ENCODE measurements at places on chromosomes 12 and 14.

DNA sequence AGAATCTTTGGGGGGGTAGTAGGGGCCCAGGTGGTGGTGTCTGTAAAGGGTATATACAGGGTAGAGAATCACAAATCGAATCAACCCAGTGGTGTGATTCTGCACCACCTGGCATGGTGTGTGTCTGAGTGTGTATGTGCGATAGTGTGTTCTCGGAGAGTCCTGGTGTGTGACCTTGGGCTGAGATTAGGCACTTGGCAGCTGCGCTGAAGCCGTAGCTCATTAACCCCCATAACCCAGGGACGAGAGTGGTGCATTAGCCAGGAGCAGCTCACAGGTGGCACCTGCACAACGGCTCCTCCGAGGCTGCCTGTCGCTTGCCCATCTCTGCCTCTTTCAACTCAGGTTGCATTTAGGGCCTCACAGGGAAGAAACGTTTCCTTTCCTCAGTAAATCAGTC, 15.6 kb upstream of the TESC start:
- no peak for DNase-seq

DNA sequence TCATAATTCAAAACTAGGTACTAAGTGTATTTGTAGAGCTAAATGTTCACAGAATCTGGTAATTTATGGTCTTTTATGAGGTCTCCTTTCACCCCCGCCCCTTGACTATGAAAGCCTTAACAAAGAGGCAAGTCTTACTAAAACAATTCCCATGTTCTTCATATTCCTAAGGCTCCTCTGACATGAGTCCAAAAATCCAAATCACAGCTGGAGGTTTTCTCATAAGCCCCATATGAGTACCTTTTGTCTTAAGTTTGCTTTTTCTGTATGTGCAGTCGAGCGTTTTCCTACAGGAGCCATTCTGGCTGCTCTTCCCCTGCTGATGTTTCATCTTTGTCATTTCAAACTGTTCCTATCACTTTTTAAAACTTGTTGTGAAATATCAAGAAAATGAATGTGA, 55.2 kb downstream of the SIX1 start:
- DNase-seq: no peak

GRCh38 chr14:30162066-30162465, 234.4 kb upstream of the PRKD1 start:
- DNase-seq: no peak

DNA sequence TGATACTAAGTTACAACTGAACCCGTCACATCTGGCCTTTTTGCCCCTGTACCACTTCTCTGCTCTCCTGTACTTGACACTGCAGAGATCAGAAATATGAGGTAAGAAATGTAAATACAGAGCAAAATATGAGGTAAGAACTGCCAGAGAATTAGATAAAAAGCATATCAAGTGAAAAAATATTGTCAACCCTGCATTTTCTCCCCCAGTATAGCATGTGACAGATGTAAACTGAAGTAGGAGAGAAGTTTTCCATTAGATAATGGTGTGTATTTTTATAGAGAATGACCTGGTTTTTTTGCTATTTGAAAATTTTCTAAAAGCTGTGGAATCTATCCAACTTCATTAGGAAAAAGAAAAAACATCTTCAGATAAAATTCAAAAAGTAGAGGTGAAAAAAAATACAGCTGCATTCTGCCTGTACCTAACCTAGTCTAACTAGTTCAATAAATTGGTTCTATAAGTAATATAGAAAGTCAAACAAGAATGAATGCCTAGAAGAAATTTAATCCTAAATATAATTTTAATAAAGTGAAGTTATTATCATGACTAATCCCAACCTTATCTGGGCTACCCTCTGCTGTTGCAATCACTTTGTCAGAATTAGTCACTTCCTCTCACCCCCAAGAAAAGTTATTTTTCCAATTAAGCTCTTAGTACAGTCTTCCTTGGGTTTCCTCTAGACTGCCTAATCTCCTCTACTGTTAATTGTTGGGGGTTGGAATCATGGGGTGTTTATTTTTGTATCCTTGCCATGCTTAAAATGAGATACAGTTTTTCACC, 210.0 kb downstream of the RASSF9 start:
- peak; percentile 64 for DNase-seq

GRCh38 chr12:95984682-95985081, 11.5 kb downstream of the HAL start:
- no peak for DNase-seq

DNA sequence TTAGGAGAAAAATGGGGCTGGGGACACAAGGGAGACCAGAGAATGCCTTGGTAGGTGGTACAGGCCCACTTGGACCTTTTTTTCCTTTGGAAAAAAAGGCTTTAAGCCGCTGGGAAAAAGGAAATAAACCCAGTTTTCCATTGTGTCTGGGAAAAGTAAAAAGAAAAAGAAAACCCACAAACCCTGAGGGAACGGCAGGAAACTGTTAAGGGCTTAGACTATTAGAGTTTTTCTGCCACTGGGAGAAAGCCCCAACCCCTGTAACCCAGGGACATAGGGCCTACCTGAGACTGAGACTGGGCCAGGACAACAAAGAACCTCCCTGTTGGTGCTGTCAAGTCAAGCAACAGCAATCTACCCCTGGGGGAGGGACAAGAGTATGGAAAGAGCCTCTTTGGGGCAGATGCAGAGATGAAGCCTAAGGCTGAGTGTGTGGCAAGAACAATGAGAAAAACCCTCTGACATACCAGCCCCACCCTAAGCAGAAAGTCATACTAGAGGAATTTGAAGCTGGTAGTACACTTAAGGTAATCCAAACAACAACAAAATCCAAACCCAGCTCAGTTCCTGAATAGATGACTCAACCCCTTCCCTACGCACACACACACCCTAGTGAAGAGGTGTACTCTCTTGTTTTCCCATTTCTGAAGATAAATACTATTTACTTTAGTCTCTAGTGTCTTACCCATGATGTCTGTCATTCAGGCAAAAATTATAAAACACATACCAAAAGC, 22.8 kb downstream of the ATF1 start:
- peak; percentile 97 for DNase-seq

DNA sequence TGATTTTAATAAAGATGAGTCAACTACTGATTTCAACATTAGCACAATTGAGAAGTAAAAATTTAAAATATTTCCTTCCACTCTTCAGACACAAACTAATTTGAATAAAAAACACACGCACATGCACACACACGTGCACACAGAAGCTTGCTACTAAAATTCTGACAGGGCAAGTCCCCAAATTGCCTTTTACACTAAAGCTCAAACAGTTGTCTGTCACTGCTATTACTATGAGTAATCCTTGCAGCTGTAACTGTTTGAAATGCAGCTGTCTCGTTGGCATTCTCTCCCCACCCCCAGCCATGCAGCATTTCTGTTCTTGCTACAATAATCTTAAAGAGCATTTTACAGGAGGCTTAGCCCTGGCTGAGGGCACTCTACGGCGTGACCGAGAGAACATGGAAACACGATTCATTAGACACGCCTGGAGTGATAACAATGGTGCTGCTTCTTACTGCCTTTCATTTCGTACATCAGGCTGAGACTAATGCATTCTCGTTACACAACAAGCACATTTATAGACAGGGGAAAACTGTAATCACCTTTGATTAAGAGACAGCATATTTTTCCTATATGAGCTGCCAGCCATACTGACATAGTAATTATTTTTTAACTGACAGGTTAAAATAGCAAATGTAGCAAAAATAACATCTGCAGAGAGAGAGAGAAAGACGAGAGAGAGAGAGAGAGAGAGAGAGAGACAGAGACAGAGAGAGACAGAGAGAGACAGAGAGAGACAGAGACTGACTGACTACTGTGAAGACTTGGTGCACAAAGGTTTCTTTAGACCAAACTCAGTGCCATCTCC, 153.8 kb downstream of the MED13L start:
- DNase-seq: peak; percentile 65

GRCh38 chr12:29516431-29516875, 19.0 kb upstream of the OVCH1 start:
- DNase-seq: peak; percentile 5

GRCh38 chr14:68255693-68256178, 436.2 kb downstream of the RAD51B start:
- DNase-seq: peak; percentile 67

DNA sequence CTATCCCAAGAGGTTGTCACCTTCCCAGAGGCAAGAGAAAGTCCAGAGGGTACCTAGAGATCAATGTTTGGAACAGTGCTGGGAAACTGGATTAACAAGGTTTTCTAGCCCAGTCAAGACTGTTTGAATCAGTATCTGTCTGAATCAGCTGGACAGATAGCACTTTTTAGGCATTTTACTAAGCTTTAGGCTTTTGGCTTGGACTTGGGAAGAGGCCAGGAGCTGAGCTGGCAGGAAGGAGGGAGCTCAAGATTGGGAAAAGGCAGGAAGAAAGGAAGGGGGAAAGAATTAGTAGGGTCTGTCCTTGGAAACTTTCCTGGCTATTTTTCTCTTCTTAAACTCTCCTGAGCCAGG, 8.3 kb downstream of the IKZF4 start:
- peak; percentile 57 for DNase-seq

DNA sequence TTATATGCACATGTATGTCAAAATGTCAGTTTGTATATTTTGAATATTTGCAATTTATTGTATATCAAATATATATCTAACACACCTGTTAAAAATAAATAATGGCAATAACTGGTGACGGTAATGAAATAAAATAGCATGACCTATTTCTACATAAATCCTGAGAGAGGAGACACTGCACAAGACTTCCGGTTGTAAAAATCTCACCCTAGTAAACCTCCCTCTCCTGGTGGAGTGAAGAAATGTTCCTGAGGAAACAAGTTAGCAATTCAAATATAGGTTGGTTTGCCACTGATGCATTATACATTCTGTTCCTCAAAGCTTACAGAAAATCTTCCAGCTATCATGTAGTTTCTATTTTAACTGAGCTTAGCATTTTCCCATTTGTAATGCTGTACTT, 166.1 kb upstream of the SYT10 start:
- no peak for DNase-seq

GRCh38 chr12:66144791-66145754, 14.5 kb upstream of the LLPH start:
- DNase-seq: peak; percentile 77

- DNase-seq: no peak
These were observed 166.4 kb downstream of the TSPAN9 start for GRCh38 chr12:3243376-3244084.

DNA sequence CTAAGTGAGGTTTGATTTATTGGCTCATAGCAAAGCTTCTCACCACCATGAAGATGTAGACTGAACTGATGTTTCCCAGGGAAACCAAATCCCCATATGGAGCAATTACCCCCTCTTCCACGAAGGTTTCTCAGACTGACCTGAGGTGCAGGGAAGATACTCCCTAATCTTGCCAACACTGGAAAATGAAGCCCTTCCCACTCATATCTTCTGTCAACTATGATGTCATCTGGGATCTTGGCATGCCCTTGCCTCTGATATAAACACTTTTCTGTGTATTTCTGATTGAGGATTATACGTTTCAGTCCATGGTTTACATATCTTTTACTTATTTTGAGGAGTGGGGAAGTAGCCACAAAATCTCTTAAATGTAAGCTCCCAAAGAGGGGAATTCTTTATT, 14.1 kb upstream of the CISTR start:
- DNase-seq: no peak

- peak; percentile 90 for DNase-seq
These were observed 9.1 kb upstream of the NEMF start for GRCh38 chr14:49861699-49862088.

DNA sequence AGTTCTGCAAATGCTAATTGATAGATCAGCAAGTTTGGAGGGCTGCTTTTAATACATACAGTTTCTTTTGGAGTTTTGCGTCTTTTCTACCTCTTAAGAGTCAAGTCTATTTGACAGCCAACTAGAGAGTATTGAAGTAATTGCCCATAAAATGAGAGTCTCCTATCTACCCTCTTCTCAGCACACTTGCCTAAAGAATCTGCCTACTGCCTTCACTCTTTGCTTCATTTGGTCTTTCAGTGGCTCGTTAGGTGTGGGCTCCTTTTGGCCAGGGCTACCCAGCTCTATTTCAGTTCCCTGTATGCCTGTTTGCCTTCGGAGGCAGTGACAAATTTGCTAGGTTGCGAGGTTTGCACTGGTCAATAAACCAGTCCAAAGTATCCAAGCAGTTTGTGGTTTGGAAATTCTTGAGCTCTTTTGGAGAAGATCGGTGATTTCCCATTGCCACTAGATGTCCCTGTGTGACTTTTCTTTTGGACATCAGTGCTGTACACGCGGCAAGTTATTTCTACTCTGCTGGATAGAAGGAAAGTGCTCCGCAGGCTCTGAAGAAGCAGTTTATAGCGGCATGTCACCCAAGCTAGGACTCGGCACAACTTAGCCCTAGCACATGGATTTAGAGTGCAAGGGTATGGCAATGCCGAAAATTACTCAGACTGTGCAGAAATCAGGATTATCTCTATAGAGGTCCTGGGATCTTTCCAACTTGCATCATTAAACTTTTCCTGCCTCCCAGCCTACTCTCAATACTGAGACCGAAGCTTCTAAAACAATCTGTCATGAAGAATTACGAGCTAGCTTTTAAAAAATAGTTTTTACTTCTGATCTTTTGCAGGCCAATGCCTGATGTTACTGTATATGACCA, 38.6 kb downstream of the MGST1 start:
- DNase-seq: peak; percentile 73

DNA sequence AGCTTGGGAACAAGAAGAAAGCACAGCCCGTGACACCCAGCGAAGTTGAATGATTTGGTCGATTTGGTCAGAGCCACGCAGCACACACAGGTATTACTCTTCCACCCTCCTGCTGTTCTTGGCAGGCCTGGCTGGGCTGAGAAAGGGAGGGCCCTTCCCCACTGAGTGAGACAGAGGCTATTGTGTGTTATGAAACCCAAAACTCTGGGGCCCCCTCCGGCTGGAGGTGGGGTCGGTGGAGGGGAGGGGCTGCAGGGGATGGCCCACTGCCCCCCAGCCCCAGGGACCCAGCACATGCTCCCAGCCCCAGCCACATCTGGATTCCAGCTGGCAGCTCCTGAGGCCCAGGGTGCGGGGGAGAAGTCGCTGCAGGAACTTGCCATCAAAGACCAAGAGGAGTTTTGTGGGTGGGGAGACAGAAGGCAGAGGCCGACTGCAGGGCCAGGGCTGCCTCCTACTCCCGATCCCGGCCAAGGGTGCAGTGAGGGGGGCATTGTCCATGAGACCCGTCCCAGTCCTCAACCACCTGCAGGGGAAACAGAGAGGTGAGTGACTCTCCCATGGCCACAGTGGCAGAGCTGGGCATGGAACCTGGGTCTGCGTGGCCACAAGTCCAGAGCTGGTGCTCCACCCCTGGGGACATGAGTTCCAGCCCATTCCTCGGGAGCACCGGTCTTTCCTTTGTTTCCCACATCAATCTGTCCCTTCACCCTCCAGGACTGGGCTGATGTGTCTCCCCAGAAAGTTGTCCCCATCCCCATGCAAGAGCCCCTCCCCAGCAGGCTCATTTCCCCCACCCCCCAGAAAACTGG, 8.7 kb downstream of the TMEM119 start:
- DNase-seq: peak; percentile 69

Measured in AG10803 (cell line).